Tracheal epithelial cell (primary cell): ENCODE measurements at places on chromosomes 13 and 19. TPM values are rescaled to one million over a fixed set of nuclear protein-coding genes. Genes with fewer than 3 reads are reported as not detected.

The CFAP97D2 gene
- total RNA-seq = not detected in 2 replicates

The BCAM gene
- 24.3 and 36.0 TPM in 2 replicates for total RNA-seq

The SRRM5 gene
- not detected in 2 replicates for total RNA-seq

The MLNR gene
- total RNA-seq = not detected in 2 replicates

The KLK12 gene
- total RNA-seq = 0.96 TPM in 1 of 2 replicates, not detected in the other
